Stimulated activated CD4-positive, alpha-beta T cell treated with anti-CD3 and anti-CD28 coated beads, Interleukin-12 subunit alpha, Interleukin-12 subunit beta, amount 100 ng/mL, for 48 hours (primary cell): ENCODE measurements at places on chromosomes 7 and 10.

DNA sequence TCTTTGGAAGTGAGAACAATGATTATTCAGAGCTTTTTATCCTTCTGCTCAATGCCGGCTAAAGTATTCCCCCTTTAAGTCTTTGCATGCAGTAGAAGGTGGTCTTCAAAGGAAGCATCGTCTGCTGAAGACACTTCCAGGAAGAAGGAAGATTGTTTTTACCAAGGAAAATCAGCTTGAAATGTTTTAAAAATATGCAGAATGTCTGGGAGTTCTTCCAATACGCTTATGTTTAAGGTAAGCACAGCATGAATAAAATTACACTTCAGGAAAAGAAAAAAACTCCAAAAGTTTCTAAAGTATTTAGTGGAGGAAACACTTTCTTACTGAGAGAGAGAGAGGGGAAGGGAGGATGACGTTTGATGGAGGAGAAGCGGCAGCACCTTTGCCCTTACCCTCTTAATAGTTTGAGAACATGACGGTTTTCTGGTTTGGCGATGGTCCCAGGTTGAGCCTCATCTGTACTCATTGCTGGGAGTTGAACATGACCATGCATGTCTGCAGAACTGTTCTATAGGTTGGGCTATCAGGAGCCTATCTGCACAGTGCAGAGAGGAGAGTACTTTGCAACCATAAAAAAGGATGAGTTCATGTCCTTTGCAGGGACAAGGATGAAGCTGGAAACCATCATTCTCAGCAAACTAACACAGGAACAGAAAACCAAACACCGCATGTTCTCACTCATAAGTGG lies 338.1 kb downstream of the ACTR3B start:
- no peak for DNase-seq

GRCh38 chr10:131866673-131867072 lies 34.1 kb upstream of the PPP2R2D start:
- no peak for DNase-seq

DNA sequence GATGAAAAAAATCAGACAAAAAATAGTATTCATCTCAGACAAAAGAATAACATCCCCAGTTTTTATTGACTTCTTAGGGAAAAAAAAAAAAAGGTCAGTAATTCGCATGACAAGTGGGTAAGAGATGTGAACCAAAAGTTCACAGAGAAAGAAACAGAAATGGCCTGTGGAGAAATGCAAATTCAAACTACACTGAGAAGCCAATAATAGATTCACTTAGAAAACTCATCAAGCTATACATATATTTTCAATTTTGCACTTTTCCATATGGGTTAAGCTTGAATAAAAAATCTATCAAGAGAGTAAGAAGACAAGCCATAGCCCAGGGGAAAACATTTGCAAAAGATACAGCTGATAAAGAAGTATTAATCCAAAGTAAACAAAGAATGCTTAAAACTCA lies 28.0 kb downstream of the HERC4 start:
- no peak for DNase-seq

DNA sequence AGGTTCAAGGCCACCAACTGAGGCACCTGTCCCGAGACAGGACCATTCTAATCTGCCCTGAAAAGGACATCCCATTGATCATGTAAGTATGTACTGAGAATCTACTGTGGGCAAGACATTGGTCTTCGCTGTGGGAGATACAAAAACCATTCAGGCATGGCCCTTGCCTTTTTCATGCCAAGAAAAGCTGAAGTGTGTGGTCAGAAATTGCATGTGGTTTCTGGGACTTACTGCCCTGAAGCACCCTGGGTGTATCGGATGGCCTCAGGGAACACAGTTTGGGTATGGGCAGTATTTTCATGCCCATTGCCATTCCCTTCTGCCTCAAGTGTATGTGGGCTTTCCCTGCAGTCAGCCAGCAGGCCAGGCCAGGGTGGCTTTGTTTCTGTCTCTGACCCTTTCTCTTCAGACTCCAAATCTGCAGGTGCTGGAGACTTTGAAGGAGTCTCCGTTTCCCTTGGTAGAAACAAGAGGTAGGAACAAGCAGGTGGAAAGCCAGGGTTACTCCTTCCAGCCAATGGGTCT lies 285.7 kb downstream of the ZEB1 start:
- no peak for DNase-seq

DNA sequence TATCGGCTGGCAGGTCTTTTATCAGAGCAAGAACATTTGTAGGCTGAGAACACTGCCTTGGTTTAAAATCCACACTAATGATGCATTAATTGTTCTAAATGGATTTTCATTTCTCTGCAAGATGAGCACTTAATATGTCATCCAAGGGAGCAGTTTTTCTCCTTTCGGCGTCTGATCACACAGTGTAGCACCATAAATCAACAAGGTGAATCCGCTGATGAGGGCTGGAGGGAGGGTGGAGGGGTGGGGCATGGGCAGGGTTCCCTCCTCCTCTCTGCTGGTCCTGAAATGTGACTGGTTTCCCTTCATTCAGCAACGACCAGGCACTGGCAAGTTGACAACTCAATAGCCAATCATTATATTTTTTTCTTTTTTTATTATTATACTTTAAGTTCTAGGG lies 45.6 kb downstream of the ADAM12 start:
- DNase-seq = no peak

GRCh38 chr10:99431190-99431760 lies 851 bp upstream of the GOT1 start:
- DNase-seq = peak; percentile 16

DNA sequence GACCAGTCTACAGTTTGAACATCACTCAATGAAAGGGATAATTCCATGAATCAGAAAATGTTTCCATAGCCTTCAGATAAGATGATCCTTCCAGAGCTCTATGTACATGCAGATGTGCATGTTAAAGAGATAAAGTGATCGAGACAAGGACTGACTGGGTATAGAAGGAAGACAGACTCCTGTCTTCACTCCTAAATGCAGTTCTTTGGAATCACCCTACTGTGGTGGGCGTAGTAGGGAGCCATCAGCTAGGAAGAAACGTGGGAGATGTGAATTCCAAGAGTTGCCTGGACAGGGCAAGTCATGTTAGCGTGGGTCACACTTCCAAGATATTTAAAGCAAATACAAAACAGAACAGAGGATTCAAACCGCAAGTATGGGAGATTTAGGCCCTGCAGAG lies 23.9 kb downstream of the LOXL4 start:
- DNase-seq = no peak

DNA sequence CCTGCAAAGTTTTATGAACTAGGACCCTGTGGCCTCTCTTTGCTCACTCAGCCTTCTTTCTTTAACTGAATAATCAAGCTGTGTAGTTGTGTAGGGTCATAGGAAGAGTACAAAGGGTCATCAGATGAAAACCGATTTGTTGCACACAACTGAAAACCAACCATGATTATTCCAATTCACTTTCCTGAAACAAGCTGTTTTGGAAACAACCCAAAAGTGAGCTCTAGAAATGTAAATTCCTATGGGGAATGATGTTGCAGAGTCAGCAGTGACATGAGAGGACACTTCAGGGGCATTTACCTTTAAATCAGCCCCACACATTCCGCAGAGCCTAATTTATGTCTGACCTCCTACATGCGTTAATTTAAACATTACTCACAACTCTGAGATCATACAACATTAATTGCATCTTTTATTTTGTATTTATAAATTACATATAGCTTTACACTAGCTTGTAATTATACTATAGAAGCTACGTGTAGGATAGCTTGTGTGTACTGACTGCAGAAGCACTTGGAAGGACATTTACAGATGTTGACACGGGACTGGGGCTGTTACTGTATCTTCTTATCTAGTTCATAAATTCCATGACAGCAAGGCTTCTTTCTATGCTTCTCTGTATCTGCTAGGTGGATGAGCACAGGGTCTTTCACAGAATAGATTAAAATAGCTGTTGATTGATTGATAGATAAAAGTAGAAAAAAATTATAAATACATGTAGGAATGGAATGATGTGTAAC lies 139.9 kb upstream of the AKR1E2 start:
- no peak for DNase-seq

DNA sequence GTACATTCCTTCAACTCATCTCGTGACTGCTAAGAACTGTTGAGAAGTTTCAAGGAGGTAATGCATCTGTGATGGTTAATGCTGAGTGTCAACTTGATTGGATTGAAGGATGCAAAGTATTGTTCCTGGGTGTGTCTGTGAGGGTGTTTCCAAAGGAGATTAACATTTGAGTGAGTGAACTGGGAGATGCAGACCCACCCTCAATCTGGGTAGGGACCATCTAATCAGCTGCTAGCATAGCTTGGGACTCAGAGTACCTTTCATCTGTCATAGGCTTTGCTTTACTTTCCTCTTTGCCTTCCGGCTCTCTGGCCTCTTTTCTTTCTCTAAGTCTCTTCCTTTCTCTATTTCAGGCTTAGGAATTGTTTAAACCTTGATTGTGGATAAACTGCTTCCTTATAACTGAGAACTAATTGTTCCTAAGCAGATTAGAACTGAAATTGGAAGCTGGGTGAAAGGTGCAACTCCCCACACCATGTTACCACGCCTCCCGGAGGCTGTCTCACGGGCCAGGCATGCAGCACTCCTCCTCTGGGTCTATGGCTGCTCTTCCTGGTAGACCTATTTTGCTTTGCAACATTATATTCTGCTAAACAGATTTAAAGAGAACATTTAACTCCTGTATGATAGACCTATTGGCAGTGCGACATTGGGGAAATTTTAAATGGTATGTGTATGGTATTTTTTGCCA lies 298.2 kb downstream of the CCSER2 start:
- no peak for DNase-seq

DNA sequence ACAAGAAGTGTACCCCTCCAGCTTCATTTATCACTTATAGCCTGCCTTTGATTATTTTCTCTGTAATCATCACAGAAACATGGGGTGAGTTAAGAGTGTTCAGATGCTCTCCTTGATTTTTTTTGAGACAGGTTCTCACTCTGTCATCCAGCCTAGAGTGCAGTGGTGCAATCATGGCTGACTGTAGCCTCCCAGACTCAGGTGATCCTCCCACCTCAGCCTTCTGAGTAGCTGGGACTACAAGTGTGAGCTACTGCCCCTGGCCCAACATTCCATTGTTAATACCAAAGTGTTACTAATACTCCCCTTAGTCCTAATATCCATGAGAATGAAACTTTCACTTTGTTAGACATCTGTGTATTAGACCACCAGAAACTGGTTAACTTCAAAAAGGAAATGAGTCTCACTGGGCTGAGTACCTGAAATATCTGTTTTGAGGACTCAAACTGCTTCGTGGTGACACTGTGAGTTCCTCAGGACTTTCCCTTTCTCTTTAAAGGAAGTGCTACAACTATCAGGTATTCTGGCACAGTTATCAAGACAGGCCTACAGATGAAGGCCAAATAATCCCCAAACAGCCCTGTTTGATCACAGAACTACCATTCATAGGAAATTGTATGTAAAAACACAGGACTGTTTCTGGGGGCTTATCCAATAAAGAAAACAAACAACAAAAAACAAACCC lies 20.5 kb upstream of the CFAP70 start:
- DNase-seq = no peak

DNA sequence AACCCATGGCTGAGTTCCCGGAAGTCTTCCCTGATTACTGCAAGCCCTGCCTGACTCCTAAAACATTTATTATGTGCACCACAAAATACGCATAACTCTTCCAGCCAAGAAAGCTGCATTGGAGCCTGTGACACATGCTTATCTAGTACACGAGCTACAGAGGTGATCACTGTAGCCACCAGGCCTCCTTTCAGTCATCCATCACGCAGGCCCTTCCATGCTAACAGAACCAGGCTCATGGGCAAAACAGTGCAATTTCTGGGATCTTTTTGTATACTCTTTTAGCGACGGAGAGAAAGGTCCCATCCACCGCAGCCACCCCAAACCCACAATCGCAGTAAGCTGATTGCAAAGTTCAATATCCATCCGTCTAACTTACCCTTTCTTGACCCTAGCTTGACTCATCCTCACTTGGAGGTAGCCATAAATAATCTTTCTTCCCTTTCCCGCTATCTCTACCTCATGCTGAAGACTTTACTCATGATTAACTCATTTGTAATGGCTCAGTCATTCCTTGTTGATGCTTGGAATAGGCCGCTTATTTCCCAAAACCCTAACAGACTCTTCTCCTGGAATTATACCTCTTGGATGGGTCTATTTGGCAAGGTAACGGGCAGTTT lies 1203.5 kb downstream of the TYW1 start:
- DNase-seq = no peak

- no peak for DNase-seq
Measured at GRCh38 chr10:12221323-12222298, 25.6 kb downstream of the CDC123 start.
